ENCODE measurements at places on chromosomes 4 and X.

DNA sequence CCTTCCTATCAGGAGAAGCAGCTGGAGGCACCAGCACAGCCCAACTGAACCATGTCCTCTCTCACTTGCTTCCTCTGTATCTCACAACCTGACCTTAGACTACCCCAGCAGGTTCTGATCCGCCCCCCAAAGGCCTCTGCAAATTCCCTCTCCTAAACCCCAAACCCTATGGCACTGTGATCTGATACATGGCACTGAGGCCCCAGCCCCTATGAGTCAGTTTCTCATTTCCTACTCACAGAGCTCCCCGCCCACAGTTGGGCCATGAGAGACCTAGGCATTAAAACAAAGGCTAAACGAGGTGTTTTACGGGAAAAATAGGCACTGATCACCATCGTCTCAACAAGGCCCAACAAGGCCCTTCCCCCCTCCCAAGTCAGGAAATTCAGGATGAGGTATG, 19.1 kb downstream of the SASH3 start:
- no peak for DNase-seq

GRCh38 chrX:101749436-101749835, 89.8 kb upstream of the ARMCX2 start:
- no peak for DNase-seq

DNA sequence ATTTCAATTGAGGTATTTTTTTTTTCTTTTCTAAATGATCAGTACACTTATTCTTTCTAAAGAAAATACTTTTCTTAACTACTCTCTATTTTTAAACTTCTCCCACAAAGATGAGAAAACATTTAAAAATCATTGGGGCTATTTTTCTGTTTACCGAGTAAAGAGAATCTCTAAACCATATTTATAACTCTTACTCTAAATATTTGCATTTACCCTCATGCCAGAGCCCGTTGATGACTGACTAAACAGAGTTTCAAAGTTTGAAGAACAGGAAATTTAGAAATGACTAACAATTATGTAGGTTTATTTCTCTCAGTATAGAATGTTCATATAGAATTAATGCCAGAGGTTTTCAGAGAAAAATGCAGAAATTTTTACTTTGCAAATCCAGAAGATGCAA, 2.7 kb upstream of the ALB start:
- DNase-seq, result no peak

DNA sequence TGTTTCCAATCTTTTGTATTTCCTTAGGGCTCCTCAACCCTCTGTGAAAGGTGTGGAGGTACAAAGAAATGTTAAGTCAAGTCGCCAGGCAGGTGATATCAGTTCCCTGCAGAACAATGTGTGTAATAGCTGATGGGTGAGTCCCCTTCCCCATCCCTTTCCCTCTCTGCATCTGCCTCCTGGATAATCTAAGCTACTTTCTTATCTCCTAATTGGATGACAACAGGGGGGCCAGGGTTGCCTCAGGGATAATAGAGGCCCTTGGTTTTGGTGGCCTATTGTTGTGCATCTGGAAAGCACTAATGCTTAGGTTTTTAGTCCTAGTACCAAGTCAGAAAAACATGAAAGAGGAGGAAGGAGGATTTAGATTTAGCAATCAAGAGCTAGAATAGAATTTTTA, 29.1 kb downstream of the MAGED1 start:
- no peak for DNase-seq

GRCh38 chrX:131979116-131979515, 44.0 kb upstream of the STK26 start:
- no peak for DNase-seq
